ENCODE measurements at places on chromosomes 3 and 15.

DNA sequence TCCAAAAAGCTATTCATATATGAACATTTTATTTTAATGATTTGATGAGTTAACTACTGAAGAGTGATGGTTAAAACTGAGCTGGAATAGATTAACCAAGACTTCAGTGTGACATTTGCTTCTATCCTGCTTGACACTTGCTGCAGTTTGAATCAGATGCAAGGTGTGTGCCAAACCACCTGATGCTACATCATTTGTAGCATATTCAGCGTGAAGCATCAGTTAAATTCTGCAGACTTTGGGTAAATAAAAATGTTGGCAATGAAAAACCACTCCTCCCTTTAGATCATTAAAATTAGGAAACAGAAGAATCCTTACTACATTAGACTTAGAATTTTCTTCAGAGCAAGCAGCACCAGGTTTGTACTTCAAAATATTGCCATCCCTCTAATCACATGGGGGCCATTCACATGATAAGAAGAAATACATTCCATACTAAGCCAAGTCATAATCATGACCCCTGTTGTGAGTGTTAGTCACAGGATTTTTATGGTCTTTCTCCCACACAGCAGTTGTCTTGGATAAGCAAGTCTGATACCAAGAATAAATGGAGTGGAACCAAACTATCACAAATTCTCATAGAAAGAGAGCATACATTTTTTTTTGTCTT lies 160.7 kb upstream of the TNIK start:
- no peak for DNase-seq

- DNase-seq, result no peak
These were observed 259.6 kb downstream of the STXBP5L start for GRCh38 chr3:121167374-121168139.

DNA sequence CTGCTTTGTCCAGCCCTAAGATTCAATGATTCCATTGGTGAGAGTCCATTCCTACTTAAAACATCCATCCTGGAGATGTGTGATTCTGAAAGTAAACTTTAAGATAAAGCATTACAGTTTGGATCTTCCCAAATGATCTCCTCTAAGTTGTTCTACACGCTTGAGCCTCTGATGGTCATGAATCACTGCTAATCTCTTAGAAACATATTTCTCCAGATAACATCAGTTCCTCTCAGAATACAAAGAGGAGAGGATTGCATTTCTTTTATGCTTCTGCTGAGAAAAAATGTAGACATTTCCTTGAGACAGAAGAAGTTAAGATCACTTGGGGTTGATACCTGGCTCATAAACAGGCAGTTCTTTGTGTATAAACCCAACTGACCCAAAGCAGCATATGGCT lies 281.2 kb upstream of the DPH6 start:
- no peak for DNase-seq

DNA sequence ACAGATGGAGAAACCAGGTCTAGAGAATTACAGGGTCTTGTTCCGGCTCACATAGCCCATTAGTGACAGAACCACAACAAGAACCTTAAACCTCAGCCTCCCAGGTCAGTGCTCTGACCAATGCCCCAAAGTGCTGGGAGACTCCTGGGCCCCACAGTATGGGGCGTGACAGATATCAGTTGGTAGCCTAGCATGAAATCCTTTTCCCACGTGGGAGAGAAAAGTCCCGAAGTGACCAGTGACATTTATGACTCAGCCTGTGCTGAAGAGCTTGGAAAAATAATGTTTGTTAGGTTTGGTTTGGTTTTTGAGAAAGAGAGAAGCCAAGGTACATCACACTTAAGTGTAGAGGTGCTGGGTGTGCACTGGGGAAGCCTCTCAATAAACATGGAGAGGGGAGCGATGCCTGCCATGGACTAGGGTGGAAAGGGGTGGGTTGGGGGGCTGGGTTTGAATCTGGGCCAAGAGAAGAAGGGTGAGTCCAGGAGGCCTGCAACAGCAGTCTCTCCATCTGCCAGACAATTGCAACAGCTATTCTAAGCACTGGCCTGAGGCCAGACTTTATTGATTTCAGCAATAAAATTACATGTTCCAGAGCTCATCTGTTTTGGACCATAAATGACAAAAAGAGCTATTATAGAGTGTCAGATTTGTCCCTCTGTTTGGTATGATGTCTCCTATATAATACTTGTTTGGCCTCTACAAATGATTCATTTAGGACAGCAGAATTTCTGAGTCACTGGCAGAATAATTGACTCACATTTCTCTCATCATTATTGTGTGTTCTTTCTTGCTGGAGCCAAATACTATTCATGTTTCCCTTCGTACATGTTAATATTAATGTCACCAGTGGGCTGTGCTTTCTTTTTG lies 43.4 kb downstream of the C2CD4A start:
- no peak for DNase-seq

DNA sequence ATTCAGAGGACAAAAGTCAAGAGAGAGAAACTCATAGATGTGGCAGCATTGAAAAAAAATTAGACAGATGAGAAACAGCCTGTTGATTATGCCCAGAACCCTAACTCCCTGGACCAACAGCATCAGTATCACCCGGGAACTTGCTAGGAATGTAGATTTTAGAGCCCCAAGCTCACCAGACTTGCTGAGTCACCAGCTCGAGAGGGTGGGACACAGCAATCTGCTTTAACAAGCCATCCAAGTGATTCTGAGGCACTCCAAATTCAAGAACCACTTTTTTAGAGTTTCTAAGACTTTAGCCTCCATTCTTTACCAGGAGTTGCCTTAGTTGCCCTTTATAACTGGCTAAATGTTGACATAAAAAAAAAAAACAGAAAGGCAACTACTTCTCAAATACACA lies 70.9 kb downstream of the CGGBP1 start:
- DNase-seq, result no peak

- DNase-seq, result no peak
These were observed 476.9 kb upstream of the PROK2 start for GRCh38 chr3:72261566-72262564.

DNA sequence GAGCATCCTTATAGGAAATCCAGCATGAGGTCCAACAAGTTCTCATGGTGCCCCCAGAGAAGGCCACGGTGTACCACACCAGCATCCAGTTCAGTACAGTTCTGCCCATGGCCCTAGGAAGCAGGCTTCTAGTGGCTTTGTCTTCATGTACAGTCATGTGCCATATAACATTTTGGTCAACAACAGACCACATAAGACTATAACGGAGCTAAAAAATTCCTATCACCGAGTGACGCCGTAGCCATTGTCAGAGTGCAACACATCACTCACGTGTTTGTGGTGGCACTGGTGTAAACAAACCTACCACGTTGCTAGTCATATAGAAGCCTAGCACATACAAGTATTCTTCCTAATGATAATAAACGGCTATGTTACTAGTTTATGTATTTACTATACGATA lies 209.0 kb downstream of the ARRDC4 start:
- no peak for DNase-seq

GRCh38 chr3:136456196-136456595 lies 206.1 kb downstream of the PCCB start:
- no peak for DNase-seq
